ENCODE measurements at places on chromosomes 2 and 18.

DNA sequence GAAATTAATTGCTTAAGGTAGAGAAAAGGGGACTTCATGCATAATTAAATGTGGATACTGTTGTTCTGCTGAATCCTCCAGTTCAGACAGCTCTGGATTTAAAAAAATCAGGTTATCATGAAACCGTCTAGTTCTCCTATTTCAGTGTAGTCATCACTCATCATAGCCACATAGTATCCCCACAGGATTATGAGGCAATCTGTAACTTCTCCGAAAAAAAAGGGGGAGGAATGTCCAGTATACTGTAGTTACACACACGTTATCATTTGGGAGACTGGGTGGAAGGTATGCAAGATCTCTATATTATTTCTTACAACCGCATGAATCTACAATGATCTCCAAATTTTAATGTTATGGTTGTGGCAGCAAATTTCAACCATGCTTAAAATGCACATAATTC lies 114.0 kb downstream of the HIBCH start:
- no peak for DNase-seq

DNA sequence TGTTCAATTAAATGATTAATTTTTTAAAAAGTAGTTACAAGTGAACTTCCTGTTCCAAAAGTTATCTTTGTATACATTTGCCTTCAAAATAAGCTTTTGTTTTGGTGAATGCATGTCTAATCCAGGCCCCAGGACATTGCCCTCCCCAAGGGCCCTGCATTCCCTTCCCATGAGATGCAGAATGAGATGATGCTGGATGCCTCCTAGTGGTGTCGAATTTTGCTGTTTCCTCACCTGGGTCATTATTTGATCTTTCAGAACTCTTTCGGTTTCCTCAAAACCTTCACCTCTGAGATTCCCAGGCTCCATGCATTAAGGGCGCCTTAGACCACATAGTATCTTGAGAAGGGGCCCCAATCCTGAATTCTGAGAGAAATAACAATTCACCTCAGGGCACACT lies 728.8 kb downstream of the CNTNAP5 start:
- no peak for DNase-seq

DNA sequence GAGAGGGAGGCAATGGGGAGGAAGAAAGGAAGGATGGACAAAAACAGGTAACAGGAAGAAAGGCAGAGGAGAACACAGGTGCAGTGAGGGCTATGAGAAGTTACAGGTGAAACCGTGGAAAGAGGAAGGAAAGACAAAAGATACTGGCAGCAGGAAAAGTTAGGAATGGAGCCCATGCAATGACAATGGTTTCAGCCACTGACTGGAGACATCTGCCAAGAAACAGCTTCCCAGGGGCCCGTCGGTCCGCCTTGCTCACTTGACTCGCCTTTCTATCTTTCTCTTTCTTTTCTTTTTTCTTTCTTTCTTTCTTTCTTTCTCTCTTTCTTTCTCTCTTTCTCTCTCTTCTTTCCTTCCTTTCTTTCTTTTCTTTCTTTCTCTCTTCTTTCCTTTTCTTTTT lies 37.5 kb downstream of the ST8SIA5 start:
- DNase-seq: no peak

GRCh38 chr2:54680397-54681041 lies 42.9 kb upstream of the EML6 start:
- DNase-seq: no peak

GRCh38 chr2:226600802-226601201 lies 198.8 kb downstream of the IRS1 start:
- DNase-seq: no peak

- no peak for DNase-seq
Observed at GRCh38 chr2:74714691-74715080, 60.6 kb downstream of the SEMA4F start.

DNA sequence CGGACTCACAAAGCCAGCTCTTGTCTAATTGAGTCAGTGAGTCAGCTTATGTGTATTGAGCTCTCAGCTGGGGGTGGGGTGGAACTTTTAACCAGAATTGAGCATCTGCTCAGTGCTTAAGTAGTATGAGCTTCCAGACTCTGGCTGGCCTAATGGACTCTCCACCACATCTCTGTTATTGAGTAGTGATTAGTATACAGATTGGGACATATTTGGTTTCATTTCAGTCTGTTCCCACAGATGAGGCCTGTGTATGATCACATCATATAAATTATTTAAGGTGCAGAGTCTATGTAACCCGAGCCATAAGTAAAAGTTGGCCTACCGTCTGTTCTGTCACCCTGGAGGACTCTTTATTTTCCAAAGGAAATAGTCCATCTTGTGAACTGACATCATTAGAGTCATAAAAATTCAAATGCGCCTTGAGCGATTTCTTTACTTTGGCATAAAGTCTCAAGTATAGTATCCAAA lies 152.1 kb downstream of the THSD7B start:
- DNase-seq: no peak

- DNase-seq: no peak
Observed at GRCh38 chr2:83172841-83173240, 1286.2 kb downstream of the SUCLG1 start.

- DNase-seq: no peak
Observed at GRCh38 chr18:77676910-77677309, 427.3 kb downstream of the GALR1 start.

GRCh38 chr2:204869132-204869823 lies 324.0 kb downstream of the PARD3B start:
- no peak for DNase-seq

DNA sequence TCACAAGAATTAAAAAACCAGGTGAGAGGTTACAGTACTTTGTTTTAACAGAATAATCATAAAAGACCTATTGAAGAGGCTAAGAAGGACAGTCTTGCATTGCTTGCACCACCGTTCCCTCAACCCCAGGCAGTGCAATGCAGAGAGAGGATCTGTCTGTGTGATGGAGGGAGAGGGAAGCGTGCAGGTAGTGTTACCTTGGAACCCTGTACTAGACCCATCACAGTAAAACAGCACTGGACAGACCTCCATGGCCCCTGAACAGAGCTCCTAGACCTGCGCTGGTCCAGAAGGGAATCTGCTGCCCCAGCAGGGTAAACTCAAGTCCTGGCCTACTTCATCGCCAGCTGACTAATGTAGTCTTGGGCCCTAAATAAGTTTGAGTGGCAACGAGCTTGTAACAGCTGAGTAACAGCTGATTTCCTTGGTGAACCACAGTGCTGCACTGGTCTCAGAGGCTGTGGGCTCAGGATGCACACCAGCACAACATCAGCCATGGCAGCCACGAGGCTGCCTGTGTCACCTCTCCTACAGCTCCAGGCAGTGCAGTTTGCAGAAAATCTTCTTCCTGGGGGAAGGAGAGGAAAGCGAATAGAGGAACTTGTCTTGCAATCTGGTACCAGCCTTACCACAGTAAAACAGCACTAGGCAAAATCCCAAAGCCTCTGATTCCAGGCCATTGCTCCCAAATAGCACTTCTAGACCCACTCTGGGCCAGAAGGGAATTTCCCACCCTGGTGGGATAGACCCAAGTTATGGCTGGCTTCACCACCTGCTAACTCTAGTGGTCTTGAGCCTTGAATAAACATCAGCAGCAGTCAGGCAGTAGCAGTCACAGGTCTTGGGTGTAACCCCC lies 417.2 kb downstream of the CDH7 start:
- DNase-seq: no peak

GRCh38 chr2:145020694-145021093 lies 500.8 kb upstream of the ZEB2 start:
- DNase-seq: no peak

GRCh38 chr2:48910961-48911360 lies 155.4 kb upstream of the LHCGR start:
- no peak for DNase-seq

DNA sequence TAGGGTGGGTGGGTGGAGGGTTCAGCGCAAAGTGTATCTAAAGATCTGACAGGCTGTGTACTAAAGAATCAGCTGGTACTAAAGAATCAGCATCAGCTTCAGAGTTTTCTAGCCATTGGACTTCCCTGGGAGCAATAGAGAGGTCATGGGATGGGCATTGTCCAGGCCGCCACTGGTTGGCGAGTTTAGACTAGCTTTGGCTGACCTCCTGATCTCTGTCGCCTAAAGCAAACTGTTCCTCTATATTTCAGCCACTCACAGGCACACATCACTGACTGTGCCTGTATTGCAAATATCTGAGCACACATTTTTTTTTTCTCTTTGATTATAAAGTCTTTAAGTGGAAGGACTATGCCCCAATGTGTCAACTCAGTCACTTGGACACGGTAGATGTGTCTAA lies 267.8 kb upstream of the SKOR2 start:
- DNase-seq: no peak

GRCh38 chr2:207469943-207470729 lies 59.6 kb upstream of the CREB1 start:
- no peak for DNase-seq

DNA sequence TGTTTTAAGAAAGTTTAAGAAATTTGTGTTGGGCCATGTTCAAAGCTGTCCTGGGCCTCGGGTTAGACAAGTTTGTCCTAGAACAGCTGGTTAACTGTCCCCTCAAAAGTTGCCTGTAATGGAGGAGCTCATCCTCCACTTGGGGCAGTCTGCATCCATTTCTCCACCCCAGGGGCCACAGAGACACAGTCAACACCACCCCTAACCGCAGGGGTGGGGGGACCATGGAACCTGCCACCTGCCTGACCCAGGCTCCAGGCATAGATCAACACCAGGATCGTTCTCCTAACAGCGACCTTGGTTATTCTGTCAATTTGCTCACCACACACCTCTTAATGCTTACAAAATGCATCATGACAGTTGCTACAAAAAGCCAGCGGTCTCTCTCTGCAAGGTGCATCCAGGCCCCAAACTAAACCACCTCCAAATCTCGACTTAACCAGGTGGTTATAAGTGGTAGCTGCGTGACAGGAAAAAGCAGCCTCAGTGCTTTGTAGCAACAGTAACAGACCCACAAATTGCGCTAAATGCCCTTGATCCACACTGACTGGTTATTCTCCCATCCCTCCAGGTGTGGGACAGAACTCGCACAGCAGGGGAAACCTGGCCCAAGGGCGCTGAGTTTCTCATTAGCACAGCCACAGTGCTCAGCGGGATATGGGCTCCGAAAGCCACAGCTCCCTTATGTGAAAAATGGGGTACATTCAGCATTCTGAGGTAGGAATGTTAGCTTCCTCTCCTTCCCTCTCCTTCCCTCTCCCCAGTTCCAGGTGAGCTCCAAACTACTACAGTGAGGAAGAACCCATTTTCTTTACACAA lies 48.0 kb downstream of the HDLBP start:
- no peak for DNase-seq

DNA sequence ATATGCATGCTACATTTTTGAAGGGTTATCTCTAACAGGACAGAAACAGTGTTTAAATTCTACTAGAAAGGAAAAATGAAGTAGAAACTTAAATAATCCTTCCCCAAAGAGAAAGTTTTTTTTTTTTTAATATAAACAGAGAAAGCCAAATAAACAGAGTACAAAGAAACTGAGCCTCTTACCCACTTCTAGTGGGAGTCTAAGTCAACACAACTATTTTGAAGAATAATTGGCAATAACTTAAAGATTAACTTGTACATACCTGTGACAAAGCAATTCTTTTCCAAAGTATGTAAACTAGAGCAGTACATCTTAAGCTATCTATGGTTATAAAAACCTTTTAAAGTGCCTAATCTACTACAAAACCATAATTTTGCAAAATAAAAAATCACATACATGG lies 224.7 kb downstream of the KCNH7 start:
- DNase-seq: no peak

DNA sequence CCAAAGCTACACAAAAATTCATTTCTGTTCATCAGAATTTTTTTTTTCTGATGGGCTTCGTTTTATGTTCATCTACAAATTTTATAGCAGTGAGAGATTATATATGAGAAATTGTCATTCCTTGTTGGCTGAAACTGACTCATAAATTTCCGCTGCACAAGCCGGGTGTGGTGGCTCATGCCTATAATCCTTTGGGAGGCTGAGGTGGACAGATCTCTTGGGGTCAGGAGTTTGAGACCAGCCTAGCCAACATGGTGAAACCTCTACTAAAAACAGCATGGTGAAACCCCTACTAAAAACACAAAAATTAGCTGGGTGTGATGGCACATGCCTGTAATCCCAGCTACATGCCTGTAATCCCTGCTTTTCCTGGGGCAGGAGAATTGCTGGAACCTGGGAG lies 72.0 kb downstream of the PLEKHM3 start:
- DNase-seq: no peak

GRCh38 chr2:236894791-236895190 lies 190.9 kb upstream of the COPS8 start:
- DNase-seq: no peak

GRCh38 chr2:201854841-201855240 lies 48.5 kb downstream of the CDK15 start:
- no peak for DNase-seq

DNA sequence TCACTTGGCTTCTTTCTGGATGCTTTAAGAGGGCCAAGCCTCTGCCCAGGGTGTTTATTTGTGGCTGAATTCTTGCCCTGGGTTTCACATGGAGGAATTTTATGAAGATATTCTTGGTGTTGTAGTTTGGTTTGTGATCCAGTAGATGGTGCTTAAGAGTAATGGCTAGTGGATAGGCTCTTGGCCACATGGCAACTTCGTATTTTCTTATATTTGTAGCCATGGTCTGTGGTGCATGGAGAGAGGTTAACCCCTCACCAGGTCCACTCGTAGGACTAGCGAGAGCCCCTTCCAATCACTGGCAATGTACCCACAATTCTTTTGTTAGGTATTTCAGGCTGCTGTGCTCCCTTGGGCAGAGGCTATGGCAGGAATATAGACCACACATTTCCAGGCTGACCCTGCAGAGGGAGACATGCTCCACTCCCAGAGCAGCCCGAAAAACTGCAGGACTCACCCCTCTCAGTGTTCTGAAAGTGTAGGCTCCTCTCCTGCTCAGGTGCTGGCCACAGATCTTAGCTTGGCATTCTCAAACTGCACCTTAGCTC lies 582.1 kb upstream of the SETBP1 start:
- no peak for DNase-seq

DNA sequence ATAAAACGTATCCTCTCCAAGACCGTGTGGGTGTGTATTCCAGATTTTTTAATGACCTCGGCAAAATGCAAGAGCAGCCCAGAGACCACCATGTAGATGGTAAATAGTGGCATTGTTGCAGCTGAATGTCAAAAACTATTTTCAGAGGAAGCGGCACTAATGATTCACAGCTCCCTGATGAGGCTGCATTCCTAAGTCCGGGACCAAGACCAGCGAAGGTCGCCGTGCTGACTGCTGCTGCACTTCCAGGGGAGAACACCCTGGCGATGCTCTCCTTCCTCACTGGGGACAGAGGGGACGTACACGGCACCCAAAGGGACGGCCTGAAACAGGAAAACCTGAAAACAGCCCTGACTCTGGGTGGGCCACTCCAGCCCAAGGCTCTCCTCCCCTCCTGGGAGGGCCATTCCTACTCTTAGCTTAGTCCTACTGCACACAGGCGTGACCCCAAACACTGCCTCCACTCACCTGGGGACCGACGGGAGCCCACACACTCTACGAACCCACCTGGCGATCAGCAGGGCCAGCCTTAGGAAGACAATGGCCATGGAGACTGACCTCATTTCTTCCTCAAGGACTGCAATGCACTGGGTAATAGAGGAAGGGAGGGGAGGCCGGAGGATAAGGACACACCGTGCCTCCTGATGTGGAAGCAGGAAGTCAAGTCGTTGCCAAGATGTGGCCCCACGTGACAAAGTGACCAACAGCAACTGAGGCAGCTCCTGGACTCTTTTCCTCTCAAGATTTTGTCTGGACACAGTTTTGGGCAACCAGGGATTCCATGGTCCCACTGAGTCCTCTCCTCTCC lies 82.8 kb downstream of the ZNF516 start:
- no peak for DNase-seq

Data from activated gamma-delta T cell treated with anti-CD3 and anti-CD28 coated beads, Interleukin-2, amount 50 U/mL, for 16 hours (primary cell).